Stimulated activated CD8-positive, alpha-beta memory T cell treated with anti-CD3 and anti-CD28 coated beads, Interleukin-12 subunit alpha, Interleukin-12 subunit beta, amount 100 ng/mL, for 4 hours (primary cell): ENCODE measurements at places on chromosomes 12 and 14.

- no peak for DNase-seq
These were observed 98.7 kb downstream of the EML1 start for GRCh38 chr14:99891900-99892299.

DNA sequence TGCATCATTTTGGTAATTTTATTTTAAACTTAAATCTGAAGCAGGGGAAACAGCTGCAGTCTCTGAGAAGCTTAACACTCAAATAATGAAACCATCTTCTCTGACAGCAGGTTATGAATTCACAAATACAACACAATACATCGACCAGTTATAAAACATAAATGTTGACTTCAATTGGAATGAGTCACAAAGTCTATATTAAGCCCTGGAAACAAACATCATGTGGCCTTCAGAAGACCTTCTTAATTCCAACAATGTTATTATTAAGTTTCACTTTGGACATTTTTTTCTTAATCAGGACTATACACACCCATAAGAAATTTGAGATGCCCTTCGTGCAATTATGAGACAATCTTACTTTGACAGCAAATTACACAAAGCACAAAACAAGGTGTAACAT, 68.9 kb downstream of the CEP128 start:
- DNase-seq: no peak

GRCh38 chr12:128609861-128610260, 213.9 kb downstream of the SLC15A4 start:
- DNase-seq: no peak

DNA sequence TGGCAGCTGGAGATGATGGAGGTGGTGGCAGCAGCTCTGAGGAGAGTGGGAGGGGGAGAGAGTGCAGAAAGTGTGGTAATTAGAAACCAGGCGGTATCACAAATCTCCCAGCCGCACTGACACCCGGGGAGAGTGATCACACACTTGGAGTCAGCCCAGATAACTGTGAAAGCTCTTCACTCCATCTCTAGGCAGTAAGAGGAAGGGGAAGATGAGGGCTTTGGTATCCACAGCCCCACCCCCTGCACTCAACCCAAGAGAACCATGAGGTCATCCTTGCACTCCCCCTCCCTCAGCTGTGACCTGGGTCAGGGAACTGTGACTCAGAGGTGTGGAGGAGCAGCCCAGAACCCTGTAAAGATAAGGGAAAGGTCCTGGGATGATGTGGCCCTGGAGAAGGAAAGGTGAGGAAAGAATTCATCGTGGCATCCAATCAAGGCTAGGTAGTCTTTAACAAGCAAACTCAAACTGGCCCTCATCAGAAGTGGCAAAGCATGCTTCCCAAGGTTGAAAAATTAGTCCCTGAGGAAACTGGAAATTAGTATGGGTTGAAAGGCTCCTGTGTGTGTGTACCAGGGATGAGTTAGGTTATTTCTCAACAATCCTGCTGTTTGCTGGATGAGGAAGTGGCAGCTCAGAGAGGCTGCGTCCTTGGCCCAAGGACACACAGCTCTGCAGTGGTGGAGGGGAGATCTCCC, 111.0 kb upstream of the LHX5 start:
- DNase-seq: no peak

GRCh38 chr12:47988073-47989022, 15.9 kb downstream of the COL2A1 start:
- DNase-seq: no peak

DNA sequence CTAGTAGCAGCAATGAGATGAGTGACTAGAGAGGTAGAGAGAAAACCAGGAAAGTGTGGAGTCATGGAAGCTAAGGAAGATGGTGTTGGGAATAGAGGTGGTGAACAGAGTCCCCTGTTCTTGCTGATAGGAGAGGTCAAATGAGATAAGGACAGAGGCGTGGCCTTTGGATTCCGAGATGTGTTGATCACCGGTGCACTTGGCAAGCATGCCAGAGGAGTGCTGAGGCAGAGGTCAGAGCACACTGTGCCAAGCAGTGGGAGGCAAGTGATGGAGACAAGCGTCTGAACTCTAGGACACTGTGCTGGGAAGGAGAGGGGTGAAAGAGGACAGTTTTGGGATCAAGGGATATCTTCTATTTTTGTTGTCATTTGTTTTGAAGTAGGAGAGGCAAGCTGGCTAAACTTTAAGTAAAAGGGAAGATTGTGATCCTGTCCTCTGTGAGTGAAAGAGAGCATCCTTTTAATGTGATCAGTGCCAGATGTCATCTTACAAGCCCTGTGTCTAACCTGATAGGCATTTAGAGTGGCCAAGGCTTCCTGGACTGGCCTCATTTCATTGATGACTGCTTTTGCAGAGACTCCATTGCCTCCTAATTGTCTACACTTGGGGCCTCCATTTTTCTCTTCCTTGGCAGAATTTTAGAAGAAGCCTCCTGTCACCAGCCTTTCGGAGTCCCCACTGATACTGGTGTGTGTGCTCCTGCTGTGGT, 336.4 kb downstream of the CACNA1C start:
- no peak for DNase-seq

GRCh38 chr14:49464885-49465284, 121.3 kb downstream of the RPS29 start:
- no peak for DNase-seq

DNA sequence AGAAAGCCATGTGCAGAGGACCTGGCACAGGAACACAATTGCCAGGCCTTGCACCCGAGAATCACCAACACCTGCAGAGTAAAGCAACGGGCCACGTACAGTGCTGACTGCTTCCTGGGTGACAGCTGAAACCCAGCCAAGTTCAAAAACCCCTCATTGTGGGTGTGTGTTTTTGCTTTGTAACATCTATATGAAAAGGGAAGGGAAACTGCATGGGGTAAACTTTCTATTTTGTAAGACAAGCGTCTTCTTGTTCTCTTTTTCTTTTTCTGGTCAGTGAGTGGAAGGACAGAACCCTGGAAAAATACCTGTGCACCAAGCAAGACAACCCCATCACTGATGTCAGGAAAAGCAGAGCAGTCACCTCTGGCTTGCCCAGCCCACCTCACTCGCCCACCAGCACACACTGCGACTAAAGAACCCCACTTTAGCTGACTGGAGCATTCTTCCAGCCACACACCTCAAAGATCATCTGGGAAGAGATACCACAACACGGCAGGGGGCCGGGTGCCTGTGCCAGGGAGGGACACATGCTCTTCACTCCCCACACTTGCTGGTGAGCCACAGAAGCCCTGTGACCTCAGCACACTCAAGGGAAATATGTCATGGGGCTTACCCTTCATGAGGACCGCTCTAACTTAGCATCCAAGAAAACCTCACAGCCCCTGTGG, 172.3 kb downstream of the NDUFA12 start:
- no peak for DNase-seq

GRCh38 chr12:100267603-100268281, 765 bp downstream of the SCYL2 start:
- no peak for DNase-seq

- DNase-seq: no peak
These were observed 34.4 kb downstream of the PPP1R36 start for GRCh38 chr14:64584190-64584589.

- no peak for DNase-seq
These were observed 8.5 kb upstream of the CFL2 start for GRCh38 chr14:34722723-34723545.

GRCh38 chr12:70486588-70486987, 120.5 kb downstream of the KCNMB4 start:
- DNase-seq: no peak

GRCh38 chr14:74204491-74204890, 34.8 kb upstream of the VSX2 start:
- no peak for DNase-seq
